ENCODE measurements at places on chromosomes 1 and 21.
A peak's percentile ranks its signal among the peaks of the same experiment; 100 is the strongest.

- no peak for DNase-seq
These were observed 11.4 kb downstream of the UBASH3A start for GRCh38 chr21:42414928-42415769.

- DNase-seq = no peak
These were observed 5.8 kb upstream of the KCNJ15 start for GRCh38 chr21:38250991-38251418.

- no peak for DNase-seq
These were observed 20.6 kb downstream of the QSOX1 start for GRCh38 chr1:180175291-180175690.

DNA sequence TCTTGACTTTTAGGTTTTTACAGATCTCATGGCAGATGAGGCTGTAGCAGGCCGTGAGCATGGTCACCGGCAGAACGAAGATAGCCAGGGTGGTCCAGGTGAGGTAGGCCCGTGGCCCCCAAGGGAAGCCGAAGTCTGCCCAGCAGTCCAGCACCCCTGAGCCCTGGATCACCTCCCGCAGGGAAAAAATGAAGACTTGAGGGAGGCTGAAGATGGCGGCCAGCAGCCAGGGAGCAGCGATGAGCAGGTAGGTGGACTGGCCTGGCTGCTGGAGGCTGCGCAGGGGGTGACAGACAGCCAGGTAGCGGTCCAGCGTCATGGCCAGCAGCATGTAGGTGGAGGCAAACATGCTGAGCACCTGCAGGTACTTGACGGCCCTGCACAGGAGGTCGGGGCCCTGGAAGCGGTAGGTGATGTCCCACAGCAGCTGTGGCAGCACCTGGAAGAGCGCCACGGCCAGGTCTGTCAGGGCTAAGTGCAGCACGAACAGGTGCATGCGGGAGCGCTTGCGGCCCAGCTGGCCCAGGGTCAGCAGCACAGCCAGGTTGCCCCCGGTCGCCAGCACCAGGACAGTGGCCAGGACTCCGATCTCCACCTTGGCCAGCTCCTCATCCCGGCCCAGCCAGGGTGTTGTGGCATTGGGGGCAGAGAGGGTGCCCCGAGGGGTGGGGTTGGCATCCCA is 856 bp downstream of the AVPR1B start:
- DNase-seq = peak; percentile 70

DNA sequence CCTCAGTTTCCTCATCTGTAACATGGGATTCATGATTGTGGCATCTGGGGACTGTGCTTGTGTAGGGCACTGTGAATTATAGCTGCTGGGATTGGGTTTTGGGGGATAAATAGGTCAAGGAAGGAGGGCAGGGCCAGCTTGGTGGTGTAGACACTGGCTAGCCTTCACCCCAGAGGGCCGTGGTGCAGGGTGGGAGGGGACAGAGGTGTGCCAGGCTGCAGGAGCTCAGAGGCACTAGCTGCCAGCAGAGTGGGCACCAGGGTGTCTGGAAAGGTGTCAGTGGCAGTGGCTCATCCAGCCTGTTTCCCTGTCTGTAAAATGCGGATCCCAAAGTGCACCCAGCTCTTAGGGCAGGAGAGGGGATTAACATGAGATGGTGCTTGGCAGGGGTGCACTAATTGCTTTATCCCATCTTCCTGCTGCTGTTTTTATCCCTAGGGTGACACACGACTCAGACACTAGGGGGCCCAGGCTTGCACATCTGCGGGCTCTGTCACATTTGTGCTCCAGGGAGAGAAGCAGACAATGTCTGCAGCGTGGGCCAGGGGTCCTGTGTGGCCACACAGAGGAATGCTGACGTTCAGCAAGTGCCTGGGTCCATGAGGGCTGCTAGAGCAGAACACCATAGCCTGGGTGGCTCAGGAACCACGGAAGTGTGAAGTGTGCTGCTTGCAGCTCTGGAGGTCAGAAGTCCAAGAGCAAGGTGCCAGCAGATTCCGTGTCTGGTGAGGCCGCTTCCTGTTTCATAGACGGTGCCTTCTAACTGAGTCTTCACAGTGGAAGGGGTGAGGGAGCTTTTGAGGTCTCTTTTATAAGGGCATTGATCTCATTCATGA is 19.3 kb downstream of the OBSCN start:
- DNase-seq = no peak

- DNase-seq = no peak
These were observed 48.2 kb downstream of the IL12RB2 start for GRCh38 chr1:67355745-67356424.

GRCh38 chr1:42620307-42620706 is 37.9 kb upstream of the PPIH start:
- no peak for DNase-seq

GRCh38 chr1:71232166-71232763 is 151.4 kb upstream of the ZRANB2 start:
- DNase-seq = no peak

DNA sequence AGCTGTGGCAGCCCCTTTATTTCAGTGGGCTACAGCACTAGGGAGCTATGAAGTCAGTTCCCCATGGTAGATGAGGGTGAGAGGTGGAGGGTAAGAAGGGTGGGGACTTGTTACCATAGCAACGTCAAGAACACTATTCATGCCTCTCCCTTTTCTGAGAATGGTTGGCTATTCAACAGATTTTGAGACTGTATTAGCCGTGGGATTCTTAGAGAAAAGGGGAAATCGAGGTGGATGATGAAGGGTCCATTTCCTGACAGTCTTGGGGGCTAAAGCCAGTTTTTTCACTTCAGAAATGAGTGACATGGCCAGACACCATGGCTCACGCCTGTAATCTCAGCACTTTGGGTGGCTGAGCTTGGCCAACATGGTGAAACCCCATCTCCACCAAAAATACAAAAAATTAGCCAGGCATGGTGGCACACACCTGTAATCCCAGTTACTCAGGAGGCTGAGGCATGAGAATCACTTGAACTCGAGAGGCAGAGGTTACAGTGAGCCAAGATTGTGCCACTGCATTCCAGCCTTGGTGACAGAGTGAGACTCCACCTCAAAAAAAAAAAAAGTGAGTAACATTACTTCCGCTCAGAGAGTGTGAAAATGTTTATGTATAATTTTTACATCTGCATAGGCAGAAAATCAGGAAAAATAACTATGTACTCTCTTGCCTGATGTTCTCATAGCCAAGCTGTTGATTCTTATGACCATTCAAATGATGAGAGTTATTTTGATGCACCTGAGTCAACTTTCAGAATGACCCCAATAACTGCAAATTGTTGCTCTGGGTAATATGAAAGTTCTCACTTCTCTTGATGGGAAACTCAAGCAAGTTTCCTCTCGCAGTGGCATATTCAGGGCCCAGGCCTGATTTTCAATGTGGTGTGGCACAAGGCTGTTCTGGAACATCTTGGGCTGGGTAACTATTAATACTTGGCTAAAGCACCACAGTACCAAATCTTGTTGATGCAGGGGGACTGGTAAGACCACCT is 23.2 kb upstream of the RGSL1 start:
- no peak for DNase-seq

DNA sequence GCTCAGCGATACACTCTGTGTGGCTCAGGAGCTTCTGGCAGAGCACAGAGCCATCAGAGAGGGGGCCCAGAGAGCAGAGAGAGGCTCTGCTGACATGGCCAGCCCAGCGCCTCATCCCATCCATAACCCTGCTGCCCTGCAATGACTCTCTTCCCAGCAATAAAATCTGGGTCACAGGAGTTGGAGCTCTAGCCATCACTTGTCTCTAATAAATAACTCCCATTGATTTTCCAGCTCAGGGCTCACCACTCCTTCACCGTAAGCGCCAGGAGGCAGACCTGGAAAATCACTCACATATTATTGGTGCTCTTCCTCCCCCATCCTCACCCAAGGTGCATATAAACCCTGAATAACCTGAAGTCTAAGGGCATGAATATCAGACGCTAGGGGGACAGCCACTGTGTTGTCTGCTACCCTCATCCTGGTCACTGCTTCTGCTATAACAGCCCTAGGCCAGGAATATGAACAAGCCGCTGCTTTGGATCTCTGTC is at the start of gene APCS:
Gene APCS, plus strand, starts transcription at position 366 of the 491 bp plus-strand sequence. Its CDS starts 96 bp downstream, at position 462.
- DNase-seq = no peak

Data from NCI-H510A (cell line).